NT2/D1 (cell line): ENCODE measurements at places on chromosomes 13 and 19.

GRCh38 chr13:110486061-110486715 lies 75.3 kb downstream of the RAB20 start:
- peak; percentile 28 for DNase-seq

DNA sequence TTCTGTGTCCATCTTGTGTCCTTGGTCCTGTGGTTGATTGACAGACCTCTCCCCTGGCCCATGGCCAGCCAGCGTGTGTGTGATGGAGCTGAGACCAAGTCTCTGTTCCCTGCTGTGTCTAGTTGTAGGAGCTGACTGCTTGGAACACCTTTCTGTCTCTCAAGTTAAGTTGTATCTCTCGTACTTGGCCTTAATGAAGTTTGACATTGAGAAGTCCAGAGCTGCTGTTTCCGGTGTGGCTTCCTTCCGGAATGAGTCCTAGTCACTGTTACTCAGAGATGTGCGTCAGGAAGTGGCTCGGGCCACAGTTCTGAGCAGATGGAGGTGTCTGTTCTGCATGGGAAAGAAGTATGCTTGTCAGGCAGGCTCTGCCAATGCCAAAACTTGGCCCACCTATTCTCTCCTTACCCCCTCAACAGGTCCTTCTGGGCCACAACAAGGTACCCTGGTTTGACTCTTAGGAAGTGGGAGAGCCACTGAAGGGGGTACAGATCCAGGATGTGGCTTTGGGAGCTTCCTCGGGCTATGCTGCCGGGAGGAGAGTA lies 54.3 kb downstream of the GATAD2A start:
- DNase-seq, result no peak

GRCh38 chr19:14112051-14112808 lies 5.3 kb downstream of the PRKACA start:
- no peak for DNase-seq

DNA sequence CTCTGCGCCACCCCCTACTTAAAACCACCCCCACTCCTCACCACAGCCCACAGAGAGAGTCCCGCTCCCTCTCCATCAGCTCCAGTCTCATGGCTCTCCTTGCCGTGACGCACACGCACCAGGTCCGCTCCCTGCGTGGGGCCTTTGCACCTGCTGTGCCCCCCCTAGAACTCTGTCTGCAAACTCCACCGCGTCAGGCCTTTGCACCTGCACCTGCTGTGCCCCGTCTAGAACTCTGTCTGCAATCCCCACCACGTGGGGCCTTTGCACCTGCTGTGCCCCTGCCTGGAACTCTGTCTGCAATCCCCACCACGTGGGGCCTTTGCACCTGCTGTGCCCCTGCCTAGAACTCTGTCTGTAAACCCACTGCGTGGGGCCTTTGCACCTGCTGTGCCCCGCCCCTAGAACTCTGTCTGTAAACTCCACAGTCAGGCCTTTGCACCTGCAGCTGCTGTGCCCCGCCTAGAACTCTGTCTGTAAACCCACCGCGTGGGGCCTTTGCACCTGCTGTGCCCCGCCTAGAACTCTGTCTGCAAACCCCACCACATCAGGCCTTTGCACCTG lies 4.2 kb downstream of the SHC2 start:
- no peak for DNase-seq

DNA sequence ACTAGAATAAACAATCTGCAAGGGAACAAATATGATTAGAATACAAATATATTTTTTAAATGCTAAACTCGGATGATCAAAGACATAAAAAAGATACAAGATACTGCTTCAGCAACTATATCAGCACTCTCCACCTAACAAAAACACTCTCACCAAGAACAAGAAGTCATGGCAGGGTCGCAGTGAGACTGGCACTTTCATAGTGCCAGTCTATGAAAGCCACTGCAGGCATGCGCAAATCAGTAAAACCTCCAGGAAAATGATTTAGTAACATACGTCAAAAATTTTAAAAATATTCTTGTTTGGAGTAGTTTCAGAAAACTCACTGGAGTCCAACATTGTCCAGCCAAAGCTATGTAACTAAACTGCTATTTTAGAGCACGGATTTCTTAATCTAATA lies 295.9 kb downstream of the DIAPH3 start:
- no peak for DNase-seq

DNA sequence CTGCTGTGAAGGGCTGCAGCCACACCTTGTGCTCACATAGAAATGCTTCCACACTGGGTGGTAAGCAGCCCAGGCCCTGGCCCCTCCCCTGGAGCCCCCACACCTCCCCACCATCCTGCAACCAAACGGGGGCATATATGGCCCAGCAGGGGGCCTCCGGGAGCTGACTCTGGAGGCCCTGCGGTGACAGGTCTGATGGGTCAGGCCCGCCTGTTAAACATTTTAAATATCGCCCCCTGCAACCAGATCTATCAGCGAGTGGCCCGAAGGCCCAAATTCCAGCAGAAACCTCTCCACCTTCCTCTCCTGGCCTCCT lies 48.0 kb upstream of the KATNAL1 start:
- DNase-seq, result no peak

- DNase-seq, result no peak
Observed at GRCh38 chr19:281156-281853, 9.9 kb downstream of the PLPP2 start.

GRCh38 chr13:100518394-100519062 lies 70.1 kb downstream of the GGACT start:
- no peak for DNase-seq

GRCh38 chr13:93614776-93615175 lies 388.2 kb downstream of the GPC6 start:
- no peak for DNase-seq

- no peak for DNase-seq
Observed at GRCh38 chr13:65347420-65348030, 1882.6 kb downstream of the PCDH9 start.

- DNase-seq, result no peak
Observed at GRCh38 chr19:4366666-4367335, 23.4 kb downstream of the MPND start.

- no peak for DNase-seq
Observed at GRCh38 chr19:30662211-30662861, 290.2 kb downstream of the ZNF536 start.

DNA sequence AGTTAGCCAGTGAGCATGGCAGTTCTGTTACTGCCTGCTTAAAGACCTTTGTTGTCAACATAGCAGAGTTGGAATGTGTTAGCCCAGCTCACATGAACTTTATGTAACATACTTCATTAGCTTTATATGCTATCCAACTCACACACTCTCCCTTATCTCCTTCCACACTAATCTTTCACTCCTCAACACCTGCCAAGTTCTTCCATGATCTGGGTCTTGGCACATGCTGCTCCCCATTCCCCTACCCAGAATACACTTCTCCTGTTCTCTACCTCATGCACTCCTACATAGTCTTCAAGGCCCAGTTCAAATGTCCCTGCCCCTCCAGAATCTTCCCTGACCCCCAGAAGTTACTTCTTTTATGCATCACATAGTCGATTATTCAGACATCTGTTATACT lies 179.3 kb downstream of the KATNAL1 start:
- no peak for DNase-seq

DNA sequence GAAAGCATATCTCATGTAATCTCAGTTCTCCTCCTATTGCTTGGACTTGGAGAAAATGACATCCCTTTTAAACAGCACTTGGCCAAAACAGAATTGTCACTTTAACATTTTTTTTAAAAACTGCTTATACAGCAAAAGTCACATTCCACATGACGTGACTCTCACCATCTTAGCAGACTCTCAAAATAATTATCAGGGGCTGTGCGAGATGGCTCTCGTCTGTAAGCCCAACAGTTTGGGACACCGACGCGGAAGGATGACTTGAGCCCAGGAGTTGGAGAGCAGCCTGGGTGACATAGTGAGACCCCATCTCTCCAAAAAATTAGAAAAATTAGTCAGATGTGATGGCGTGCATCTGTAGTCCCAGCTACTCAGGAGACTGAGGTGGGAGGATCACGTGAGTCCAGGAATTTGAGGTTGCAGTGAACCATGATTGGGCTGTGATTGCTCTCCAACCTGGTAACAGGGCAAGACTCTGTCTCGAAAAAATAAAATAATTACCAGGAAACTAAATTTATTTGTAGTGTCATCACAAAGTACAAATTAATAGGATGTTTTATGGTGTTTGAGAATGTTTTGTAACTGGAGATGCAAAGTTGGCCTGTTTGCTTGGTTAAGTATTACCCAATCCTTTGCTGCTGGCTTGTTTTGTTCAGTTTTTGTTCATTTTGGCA lies 8.8 kb downstream of the SAFB start:
- no peak for DNase-seq

DNA sequence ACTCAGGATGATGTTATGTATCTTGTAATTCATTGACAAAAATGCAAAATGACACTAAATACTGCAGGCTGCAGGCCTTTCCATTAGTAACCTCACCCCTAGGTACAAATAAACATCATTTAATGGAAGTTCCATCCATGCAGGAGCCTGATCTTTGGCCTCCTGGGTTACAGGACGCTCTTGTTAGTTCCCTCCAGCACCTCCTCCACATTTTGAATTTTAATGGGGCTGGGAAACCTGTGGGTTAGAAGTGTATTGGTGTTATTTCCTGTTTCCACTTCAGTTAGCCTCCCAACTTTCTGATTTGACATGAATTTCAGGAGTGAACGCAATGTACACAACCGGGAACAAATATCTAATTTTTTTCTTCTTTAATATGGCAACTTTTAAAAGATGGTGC lies 237.1 kb upstream of the ARGLU1 start:
- DNase-seq, result no peak

GRCh38 chr13:37766502-37766901 lies 103.1 kb downstream of the TRPC4 start:
- no peak for DNase-seq

GRCh38 chr13:72145383-72145782 lies 278.4 kb upstream of the DACH1 start:
- DNase-seq, result no peak
